ENCODE measurements at places on chromosomes 11 and 22.

DNA sequence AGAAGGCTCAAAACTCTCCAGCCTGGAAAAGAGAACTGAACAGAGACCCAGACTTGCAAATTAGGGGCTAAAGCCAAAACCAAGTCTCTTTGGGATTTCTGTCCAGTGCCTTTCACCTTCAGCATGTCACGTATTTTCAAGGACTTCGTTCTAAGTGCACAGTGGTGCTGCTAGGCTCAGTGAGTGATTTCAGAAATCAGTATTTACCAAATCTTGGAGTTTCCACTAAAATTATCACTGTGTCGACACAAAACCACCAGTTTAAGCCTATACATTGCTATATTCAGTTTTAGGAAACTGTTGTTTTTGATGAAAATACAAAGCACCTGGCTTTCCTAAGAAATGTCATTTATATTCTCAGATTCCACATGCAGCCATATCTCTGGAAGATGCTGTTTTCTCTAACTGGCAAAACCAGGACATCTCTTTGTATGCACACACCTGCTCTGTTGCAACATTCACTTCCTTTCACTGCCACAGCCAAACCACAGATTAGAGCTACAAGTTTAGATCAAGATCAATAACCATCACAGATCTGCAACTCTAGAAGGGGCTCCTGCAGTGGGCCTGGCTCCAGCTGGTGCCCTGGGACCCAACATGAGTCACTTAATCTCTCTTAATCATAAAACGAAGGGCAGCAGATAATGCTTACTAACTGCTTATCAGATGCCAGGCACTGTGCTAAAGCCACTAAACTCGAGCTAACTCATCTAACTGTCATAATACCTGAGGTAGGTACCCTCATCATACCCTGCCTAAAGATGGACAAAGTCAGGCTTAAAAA lies 22.3 kb downstream of the SMCO4 start:
- no peak for DNase-seq

GRCh38 chr11:3939651-3940190 lies 84.3 kb downstream of the STIM1 start:
- no peak for DNase-seq

GRCh38 chr11:124199702-124200101 lies 16.6 kb downstream of the OR10D3 start:
- no peak for DNase-seq

- no peak for DNase-seq
Observed at GRCh38 chr22:26770624-26771023, 113.2 kb downstream of the MIAT start.

GRCh38 chr11:102831489-102832440 lies 11.6 kb downstream of the MMP3 start:
- no peak for DNase-seq

DNA sequence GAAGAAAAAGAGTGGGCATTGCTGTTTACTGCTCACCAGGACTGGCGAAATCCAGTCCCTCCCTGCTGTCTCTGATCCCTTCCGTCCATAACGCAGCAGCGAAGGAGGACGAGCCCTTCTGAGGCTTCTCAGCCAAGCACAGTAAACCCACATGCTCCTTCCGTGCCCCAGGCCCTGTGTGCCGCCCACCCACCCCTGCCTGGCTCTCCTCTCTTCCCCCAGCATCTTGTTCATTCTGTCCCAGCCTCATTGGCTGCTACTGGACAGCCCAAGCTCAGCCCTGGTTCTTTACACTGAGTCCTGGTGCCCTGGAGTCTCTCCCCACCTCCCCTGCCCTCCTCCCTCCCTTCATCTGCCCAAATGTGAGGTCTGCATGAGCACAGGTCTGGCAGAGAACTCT lies 559.7 kb downstream of the BRD1 start:
- DNase-seq, result no peak

GRCh38 chr11:128733440-128734102 lies 39.7 kb downstream of the FLI1 start:
- peak; percentile 48 for DNase-seq

GRCh38 chr11:3886985-3887384 lies 31.5 kb downstream of the STIM1 start:
- no peak for DNase-seq

- DNase-seq, result no peak
Observed at GRCh38 chr22:21937041-21937820, 15.4 kb downstream of the PPM1F start.

- no peak for DNase-seq
Observed at GRCh38 chr11:34475656-34476055, 36.9 kb downstream of the CAT start.

DNA sequence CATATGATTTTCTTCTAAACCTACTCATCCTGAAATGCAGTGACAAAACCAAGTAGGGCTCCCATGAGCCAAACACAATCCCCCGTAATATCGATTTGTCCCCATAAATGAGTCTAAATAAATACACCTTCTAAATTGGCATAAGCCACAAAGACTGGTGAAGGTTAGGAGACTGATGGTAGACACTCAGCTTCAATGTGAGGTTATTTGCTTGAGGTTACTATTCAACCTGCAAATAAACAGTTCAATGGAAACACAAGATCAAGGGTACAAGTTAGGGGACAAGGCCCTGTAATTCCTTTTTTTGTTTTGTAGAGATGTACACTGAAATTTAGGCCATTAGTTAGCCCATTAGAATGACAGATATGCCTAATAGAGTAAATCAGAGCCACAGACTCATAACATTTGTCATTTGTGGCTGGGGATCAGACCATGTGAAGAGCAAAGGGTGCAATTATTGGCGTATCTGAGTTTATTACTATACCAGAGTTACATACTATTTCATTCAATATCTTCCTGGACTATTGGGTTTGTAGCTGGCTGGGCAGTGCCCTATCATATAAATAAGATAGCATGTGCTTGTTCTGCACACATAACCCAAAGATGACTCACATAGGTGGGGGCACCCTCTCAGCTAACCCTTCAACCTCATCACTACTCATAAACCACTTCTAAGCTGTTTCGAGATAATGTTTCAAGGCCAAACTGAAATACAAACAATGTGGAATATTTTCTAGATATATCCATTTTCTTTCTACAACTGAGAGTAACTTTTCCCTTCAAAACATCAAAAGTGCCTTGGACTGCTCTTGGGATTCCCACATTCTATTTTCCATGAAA lies 695.3 kb downstream of the KCNA4 start:
- DNase-seq, result no peak

DNA sequence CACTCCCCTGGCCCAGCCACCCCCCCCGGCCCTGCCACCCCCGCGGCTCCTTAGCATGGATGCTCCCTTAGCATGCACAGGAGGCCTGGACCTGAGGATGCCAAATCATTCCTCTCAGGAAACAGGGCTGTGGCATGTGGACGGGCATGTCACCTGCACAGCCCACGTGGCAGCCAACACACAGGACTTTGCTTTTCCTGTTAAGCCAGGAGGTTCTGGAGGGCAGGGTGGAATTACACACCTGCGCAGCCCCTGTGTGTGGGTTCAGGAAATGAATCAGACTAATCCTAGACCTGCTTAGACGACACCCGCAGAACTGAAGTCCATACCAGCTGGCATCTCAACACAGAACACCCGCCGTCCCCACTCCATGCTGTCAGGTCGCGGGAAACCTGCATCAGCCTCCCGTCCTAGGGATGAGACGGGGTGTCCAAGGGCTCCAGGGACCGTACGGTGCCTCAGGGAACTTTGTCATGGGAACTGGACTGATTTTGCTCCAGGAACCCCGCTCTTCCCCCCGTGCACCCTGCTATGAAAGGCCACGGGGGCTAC lies 10.2 kb downstream of the CERK start:
- DNase-seq, result no peak

DNA sequence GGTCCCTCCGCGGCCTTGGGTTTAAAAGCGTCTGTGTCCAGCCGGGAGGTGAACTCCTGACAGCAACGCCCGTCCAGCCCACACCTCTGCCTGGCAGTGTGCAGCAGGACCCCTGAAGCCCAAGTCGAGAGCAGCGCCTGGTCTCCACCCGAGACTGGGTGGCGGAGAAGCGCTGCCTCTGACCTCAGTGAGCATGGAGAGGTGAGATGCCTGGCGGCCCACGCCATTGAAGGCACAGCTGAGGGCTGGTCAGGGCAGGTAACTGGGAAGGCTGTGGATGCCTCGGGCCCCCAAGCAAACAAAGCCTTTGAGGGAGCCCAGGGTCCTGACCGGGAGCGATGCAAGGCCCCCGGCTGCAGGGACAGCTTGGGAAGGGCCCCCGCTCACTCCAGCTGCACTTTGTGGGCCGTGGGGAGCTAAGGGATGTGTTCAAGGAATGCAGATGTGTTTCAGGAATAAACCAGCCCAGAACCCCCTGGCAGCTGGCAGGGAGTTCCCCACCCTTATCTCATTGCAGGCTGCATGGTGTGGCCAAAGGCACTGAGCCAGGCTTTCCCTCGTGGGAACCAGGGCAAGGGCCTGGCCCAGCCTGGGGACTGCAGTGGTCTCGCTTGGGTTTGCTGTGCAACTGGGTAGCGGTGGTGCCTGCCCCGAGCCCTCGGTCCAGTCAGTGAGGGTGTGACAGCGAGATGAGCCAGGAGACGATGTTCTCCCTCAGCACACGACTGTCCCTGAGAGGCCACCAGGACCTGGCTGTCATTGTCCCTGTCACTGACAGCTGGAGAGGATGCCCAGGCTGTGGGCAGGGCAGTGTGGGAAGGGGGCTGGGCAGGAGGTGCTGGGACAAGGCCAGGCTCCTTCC lies 92.5 kb downstream of the WNT7B start:
- DNase-seq, result no peak

DNA sequence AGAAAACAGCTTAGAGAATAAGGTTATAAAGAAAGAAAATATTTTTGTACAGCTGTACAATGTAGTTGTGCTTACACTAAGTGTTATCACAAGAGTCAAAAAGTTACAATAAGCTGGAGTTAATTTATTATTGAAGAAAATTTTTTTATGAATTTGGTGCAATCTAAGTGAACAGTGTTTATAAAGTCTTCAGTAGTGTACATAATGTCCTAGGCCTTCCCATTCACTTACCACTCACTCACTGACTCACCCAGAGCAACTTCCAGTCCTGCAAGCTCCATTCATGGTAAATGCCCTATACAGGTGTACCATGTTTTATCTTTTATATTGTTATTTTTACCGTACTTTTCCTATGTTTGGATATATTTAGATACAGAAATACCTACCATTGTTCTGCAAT lies 34.7 kb downstream of the GDPD4 start:
- no peak for DNase-seq

GRCh38 chr11:13278609-13279486 lies 1.3 kb downstream of the BMAL1 start:
- no peak for DNase-seq

- no peak for DNase-seq
Observed at GRCh38 chr22:42372976-42373375, 59.2 kb downstream of the NFAM1 start.

- no peak for DNase-seq
Observed at GRCh38 chr22:43036282-43036829, 21.4 kb upstream of the PACSIN2 start.

- DNase-seq, result no peak
Observed at GRCh38 chr11:62400760-62401159, 18.1 kb upstream of the SCGB1A1 start.

- DNase-seq, result no peak
Observed at GRCh38 chr11:23079382-23079813, 219.1 kb upstream of the CCDC179 start.

GRCh38 chr11:107042748-107043147 lies 24.5 kb upstream of the GUCY1A2 start:
- DNase-seq, result no peak

DNA sequence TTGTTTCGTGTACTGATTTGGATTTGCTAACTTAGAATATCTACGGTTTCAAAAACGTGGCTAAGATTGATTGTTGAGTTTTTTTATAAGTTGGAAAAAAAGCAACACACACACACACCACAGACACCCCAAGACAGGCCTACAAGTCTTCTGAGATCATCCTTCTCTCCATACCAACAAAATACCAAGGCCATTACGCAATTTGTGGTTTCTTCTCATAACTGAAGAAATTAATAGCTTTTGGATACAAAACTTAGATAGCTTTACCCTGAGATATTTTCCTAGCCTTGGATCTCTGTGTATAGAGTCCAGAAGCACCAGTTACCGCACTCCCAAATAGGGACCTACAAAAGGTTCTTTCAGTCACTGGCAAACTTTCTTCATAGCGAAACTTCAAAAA lies 113.6 kb downstream of the SIK3 start:
- DNase-seq, result no peak

DNA sequence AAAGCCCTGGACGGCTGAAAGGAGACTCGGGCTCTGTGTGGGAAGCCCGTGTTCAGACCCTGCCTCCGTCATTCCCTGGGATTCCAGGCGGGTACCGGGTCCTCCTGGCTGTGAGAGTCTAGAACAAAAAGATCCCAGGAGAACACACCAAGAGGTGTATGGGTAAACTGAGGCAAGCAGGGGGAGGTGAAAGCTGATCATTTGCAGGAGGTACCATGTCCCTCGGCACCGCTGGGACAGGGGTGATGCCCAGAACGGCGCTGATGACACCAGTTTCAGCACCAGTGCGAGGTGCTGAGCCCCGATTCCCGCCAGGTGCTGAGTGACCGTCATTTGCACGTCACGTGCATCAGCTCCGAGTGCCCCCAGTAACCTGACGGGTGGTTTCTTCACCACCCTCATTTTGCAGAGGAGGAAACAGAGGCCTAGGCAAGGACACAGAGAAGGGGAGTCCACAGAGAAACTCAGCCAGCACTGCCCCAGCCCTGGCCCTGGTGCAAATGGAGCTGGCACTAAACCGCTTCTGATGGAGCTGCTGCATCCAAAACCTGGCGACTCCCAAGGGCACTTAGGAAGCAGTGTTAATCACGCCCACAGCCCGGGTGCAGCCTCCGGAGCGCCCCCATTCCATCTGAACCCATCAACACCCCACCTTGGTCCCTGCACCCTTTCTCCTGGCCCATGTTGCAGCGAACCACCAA lies 16.8 kb downstream of the MACROD1 start:
- no peak for DNase-seq

DNA sequence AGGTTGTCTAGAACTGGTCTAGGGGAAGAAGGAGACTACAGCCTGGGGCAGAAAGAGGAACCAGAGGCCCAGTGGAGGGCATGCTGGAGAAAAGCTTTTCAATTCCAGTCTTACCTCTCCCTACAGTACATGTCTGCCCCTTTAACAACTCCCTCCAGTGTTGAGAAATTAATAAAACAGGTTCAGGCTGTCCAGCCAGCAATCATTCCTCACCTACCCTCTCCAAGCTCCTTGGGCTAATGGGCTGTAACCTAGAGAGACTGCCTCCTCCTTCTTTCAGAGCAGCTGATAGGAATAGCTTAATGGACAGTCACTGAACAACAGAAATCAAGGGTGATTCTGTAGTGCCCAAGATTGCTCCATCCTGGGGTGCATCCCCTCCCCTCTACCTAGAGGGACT lies 8.8 kb downstream of the SLC35F2 start:
- no peak for DNase-seq

DNA sequence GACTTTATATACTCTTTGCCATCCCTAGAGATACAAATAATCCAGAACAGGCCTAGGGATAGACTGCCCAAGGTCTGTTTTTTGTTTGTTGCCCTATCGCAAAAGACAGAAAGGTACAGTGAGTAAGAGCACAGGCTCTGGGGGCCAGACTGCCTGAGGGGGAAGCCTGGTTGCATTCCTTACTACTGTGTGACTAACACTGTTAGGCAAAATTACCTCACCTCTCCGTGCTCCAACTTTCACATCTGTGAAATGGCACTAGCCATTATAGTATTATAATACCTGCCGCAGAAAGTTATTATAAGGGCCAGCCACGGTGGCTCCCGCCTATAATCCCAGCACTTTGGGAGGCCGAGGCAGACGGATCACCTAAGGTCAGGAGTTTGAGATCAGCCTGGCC lies 14.5 kb downstream of the SLC35F2 start:
- no peak for DNase-seq

GRCh38 chr22:31923136-31923535 lies 21.2 kb upstream of the YWHAH start:
- DNase-seq, result no peak

- no peak for DNase-seq
Observed at GRCh38 chr11:105429096-105429910, 180.6 kb upstream of the GRIA4 start.

Measured in CD4-positive, alpha-beta T cell treated with Interleukin-6 at 100 ng/mL for 8 hours (primary cell).